ENCODE measurements at places on chromosomes 2 and 18. TPM values are rescaled to one million over a fixed set of nuclear protein-coding genes. Genes with fewer than 3 reads are reported as not detected.

Gene PSME4
- 39.8 TPM for total RNA-seq

Gene ANKRD53
- not detected for total RNA-seq

Gene GALNT3
- total RNA-seq: 56.7 TPM

Gene TMEM169
- total RNA-seq: 0.51 TPM

Gene RHBDD1
- total RNA-seq: 32.0 TPM

Gene LHCGR
- not detected for total RNA-seq

Gene CD226
- total RNA-seq: 0.53 TPM

Gene REG3G
- not detected for total RNA-seq

Gene TEKT4
- total RNA-seq: not detected

Measured in bronchial epithelial cell (primary cell).